ENCODE measurements at places on chromosomes 3 and 15.
A peak's percentile ranks its signal among the peaks of the same experiment; 100 is the strongest.

DNA sequence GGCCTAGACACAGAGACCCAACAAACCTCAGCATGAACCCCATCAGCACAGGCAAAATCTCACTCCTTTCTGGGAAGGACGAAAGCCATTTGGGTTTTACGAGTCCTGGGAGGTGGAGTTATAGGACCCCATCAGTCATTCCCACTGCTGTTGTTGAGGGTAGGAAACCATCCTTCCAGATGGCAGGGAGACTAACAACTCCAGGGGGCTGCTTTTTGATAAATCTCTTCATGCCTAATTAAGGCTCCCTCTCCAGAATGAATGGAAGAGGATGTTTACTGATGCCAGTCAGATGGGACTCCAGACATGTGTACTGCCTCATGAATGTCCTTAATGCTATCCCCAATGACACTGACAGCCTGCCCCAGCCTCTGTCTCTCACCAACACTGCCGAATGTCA is 75.3 kb downstream of the ST8SIA2 start:
- DNase-seq: no peak

GRCh38 chr3:192940129-192940528 is 22.5 kb upstream of the MB21D2 start:
- DNase-seq: no peak

DNA sequence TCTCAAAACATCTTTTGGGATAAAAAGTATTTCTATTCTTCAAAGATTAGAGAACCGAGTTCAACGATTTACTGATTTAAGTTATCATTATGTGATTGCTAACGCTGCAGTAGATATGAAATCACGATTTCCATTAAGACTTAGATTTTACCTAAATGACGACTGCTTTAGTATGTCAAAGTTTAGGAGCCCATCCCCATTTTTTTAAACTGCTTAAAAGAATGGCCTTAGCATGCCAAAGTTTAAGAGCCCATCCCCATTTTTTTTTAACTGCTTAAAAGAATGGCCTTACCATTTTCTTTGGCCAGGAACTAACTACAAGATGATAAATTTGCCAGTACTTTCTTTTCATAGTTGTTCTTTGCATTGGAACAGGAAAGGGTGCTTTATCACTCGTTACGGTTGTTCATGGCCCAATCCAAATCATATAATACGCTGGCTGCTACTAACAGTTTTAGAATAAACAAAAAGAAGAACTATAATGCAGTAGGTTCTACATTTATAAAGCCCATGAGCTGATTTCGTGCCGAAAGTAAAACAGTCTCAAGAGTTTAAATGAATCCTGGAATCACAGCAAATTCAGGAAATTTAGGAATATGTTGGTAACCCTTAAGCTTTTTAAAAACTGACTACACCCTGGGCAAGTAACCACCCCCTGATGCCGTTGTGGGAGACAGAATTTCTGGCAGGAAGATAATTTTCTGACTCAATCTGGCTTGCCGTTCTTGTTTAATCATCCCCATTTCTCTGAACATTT is 869 bp upstream of the TSC22D2 start:
- DNase-seq: no peak

- DNase-seq: no peak
Observed at GRCh38 chr15:60869851-60870250, 359.3 kb downstream of the RORA start.

DNA sequence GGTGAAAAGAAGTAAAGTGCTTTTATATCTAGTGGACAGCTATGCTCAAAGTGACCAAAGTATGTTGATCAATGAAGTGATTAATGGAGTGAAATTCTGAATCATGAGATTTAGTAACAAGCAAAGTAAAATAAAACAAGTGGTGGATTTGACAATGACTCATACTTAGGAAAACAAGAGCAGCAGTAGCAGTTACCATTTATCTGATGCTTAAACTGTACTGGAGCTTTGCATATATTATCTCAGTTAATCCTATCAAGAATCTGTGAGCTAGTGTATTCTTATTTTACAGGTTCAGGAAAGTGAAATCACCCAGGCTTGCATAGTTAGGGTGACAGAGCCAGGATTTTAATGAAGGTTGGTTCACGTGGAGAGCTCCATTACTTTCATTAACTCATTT is 50.6 kb upstream of the SPATA16 start:
- DNase-seq: no peak

DNA sequence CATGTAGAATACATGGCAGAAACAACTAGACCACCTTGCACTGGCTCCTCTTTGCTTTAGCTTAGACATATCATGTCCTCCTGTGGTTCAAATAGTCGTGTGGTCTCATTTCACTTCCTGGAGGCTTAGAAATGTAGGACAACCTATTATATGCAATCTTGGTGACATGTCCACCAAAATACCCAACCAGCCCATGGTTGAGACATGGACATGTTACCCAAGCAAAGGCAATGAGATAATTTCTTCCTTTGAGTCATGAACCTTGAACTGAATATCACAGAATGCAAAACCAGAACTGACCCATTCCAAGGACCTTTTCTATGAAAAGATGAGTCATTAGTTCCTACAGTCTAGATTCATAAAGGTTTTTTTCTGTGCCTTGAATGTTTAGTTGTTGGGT is 309.0 kb upstream of the MDFIC2 start:
- DNase-seq: no peak

GRCh38 chr3:114855839-114856238 is 291.2 kb downstream of the ZBTB20 start:
- DNase-seq: no peak

GRCh38 chr15:63244976-63245645 is 32.3 kb upstream of the APH1B start:
- no peak for DNase-seq

DNA sequence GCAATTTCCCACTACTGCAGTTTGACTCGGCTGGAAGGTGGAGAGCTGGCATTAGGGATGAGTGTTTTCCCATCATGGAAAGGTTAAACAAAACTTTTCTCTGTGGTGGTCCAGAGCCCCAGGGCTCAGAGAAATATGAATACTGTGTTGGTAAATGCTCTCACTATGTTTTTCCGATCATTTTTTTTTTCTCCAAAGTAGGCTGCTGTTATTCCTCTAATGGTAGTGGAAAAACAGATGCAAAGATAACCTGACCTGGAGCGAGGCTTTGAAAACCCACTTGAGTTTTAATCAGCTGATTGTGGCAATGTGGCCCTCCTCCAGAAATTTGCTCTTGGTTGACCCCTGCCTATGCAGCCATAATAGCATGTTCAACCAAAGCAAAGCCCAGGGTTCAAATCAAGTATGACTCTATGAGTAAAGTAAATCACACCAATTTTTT is 320.8 kb upstream of the CTNNB1 start:
- no peak for DNase-seq

DNA sequence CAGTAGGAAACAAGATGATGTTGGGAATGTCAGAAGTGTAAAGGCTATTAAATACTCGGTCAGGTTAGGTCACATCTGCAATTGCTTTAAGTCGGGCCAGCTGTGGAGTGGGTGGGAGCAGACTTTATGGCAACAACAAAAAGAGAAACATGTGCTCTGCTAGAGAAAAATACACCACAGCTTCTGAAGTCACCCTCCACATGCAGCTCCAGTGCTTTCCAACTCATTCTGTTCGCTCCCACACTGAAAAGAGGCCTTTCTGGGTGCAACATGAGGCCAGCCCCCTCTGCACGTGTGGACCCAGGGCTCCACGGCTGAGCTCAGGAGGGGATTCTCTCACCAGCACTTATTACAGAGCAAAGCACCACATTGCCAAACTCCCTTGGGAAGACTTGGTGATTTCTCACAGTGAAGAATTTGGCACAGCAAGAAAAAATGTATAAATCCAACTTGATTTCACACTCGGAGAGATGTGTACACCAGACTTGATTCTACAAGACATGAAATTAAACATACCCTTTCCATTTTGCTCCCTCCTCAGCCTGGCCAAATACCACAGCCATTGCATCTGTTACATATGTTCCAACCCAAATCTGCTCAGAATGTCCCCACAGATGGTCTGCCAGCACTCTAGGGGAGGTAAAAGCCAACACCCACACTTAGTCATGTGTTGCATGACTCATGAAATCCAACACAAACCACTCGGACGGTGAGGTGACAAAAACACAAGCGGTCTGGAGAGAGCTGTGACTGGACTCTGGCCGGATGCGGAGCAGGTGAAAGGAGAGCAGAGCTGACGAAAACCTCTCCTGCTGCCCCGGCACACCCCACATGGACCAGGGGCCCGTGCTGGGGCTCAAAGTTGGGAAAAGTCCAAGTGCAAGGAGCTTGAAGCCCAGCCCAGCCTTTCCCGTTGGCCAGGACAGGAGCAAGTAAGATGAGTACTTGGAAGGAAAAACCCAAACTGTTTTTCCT is 74.6 kb downstream of the ITGB5 start:
- DNase-seq: peak; percentile 70

- DNase-seq: no peak
Observed at GRCh38 chr3:124805671-124806070, 75.4 kb downstream of the UMPS start.

- DNase-seq: no peak
Observed at GRCh38 chr3:55895897-55896566, 408.9 kb upstream of the WNT5A start.

- no peak for DNase-seq
Observed at GRCh38 chr3:72165317-72165716, 380.4 kb upstream of the PROK2 start.

- DNase-seq: no peak
Observed at GRCh38 chr3:192082730-192083660, 622.0 kb downstream of the PYDC2 start.

GRCh38 chr3:69521286-69521685 is 135.4 kb upstream of the FRMD4B start:
- DNase-seq: no peak

GRCh38 chr3:171802590-171802956 is 7.7 kb downstream of the PLD1 start:
- no peak for DNase-seq

DNA sequence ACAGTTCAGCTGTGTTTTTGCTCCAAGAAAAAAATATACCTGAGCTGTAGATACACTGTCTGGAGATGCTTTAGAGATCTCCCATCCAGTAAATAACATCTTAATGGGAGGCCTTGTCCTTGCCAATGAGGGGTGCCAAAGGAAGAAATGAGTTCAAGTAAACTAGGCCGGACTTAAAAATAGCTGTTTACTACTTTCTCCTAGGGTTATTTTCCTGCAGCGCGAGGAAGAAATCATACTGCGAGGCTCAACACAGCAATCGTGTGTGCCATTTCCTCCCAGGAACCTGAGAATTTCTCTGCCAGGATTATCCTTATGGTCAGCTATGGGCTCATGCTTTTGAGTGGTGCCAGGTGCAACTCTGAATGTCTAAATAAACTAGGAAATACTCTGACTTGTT is 71.9 kb downstream of the CMTM8 start:
- no peak for DNase-seq
